ENCODE measurements at places on chromosomes 12 and 14.

DNA sequence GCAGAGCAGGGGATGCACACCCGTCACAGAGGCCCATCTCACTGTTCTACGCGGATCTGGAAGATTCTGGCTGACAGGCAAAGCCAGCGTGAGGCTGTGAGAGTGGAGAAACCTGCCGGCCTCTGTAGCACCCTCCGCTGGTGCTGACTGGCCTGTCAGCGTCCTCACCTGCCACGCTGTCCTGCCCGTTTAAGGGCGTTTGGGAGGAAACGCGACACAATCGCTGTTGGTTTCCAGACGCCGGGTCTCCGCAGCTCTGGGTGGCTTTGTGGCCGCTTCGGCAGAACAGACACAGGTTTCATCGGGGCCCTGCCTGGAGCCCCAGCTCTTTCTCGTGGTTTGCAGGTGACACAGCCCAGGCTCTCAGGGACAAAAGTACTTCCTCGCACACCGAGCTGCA is 70.6 kb downstream of the NOC4L start:
- no peak for DNase-seq

- DNase-seq: peak; percentile 79
These were observed 14.9 kb downstream of the SLC38A2 start for GRCh38 chr12:46357438-46358324.

DNA sequence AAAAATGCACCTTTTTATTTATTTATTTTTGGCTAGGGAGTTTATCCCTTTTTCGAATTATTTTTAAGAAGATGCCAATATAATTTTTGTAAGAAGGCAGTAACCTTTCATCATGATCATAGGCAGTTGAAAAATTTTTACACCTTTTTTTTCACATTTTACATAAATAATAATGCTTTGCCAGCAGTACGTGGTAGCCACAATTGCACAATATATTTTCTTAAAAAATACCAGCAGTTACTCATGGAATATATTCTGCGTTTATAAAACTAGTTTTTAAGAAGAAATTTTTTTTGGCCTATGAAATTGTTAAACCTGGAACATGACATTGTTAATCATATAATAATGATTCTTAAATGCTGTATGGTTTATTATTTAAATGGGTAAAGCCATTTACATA is 14.9 kb upstream of the SNAPC1 start:
- peak; percentile 50 for DNase-seq

- no peak for DNase-seq
These were observed 6.3 kb downstream of the EVL start for GRCh38 chr14:100071545-100071944.

- no peak for DNase-seq
These were observed 20.9 kb downstream of the SYNE3 start for GRCh38 chr14:95495538-95496025.

- DNase-seq: no peak
These were observed 19.8 kb downstream of the GALNT4 start for GRCh38 chr12:89504560-89505346.

DNA sequence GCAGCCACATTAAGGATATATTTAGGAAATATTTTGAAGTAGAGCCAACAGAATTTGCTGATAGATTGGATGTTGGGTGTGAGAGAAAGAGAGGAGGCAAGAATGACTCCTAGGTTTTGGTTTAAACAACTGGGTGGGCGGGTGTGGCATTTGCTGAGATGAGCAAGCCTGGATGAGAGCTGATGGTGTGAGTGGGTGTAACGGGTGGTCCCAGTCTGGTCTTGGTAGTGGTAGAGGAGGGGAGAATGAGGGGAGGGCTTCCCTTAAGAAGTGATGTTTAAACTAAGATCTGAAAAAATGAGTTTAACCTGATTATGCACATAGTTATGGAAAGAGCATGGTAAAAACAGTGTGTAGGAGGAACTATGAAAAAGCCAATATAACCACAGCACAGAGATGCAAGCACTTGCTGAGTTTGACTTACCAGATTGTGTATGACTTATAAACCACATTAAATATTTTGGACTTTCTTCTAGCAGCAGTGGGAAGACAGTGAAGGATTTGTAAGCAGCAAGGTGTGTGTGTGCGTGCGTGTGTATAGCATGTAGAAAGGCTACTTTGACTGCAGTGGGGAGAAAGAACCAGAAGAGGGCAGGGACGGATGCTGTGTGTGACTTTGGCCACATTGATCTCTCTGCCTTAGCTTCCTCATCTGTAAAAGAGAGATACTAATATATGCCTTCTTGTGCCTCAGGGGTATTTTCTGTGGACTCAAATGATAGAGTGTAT is 139.7 kb downstream of the PRIMA1 start:
- no peak for DNase-seq

GRCh38 chr12:131095826-131096680 is 142.3 kb downstream of the ADGRD1 start:
- no peak for DNase-seq

GRCh38 chr14:61671082-61671481 is 24.2 kb upstream of the HIF1A start:
- DNase-seq: no peak

- DNase-seq: no peak
These were observed 21.4 kb downstream of the ABCB9 start for GRCh38 chr12:122944605-122945592.

DNA sequence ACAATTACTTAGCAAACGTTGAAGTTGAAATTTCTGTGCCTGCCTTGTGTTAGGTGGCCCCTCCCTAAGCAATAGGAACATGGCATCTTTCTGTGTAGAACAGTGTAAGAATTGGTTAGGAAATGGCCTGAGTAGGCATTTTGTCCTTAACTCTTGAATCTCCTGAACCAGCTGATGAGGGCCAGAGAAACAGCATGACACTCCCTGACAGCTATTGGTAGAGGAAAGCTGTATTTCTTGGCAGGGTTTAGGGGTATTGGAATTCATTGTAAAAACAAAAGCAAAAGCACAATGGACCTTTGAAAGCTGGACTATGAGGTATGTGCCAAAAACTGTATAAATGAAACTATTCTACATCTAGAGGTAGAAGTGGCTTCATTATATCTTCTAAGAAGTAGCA is 40.6 kb upstream of the LRTM2 start:
- peak; percentile 81 for DNase-seq

GRCh38 chr12:106021516-106021915 is 117.2 kb downstream of the NUAK1 start:
- DNase-seq: no peak

- peak; percentile 64 for DNase-seq
These were observed 25.9 kb upstream of the CRIP2 start for GRCh38 chr14:105448706-105449111.

DNA sequence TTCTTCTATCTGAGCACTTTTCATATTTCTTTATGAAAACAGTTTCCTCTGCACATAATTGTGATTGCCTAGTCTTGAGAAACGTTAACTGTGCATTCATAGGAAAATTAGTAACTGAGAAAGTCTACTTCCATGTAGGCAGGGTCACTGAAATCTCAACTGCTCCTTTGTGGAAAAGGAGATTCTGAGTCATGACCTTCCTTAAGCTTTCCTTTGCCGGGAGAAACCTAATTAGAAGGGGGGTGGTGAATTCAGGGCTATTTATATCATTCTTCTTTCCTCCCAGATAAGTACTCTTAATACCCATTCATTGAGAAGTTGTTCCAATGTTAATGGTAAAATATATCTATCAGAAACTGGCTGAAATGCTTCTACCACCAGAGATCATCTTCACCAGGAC is 751.0 kb upstream of the TMEM132C start:
- peak; percentile 47 for DNase-seq

- no peak for DNase-seq
These were observed 692 bp downstream of the SPIC start for GRCh38 chr12:101475751-101476305.

DNA sequence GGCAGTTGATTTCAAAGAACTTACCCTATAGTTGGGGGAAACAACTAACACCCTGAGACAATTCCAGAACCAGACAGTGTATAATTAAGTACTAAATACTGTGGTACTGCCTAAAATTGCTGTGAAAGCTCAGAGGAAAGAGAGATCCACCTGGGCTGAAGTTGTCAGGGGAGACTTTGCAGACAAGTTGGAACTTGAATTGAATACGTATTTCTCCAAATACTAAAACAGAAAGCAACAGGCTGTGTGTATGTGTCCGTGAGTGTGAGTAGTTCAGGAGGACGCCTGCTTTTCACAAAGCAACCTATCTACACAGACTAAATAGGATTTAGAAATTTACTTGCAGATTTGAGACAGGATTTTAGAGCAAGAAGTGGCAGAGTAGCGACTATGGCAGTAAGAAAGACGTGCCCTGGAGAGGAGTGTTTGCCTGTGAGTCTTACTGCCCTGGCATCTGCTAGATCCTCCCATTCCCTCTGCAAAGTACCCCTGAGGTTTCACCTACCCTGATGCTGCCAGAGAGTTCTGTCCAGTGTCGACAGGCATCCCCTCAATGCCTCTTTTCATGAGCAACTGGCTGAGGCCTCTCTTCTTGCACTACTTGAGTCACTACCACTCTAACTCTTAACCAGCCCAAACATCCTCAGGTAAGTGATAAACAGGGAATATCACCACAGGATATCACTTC is 37.4 kb upstream of the BMP4 start:
- no peak for DNase-seq

DNA sequence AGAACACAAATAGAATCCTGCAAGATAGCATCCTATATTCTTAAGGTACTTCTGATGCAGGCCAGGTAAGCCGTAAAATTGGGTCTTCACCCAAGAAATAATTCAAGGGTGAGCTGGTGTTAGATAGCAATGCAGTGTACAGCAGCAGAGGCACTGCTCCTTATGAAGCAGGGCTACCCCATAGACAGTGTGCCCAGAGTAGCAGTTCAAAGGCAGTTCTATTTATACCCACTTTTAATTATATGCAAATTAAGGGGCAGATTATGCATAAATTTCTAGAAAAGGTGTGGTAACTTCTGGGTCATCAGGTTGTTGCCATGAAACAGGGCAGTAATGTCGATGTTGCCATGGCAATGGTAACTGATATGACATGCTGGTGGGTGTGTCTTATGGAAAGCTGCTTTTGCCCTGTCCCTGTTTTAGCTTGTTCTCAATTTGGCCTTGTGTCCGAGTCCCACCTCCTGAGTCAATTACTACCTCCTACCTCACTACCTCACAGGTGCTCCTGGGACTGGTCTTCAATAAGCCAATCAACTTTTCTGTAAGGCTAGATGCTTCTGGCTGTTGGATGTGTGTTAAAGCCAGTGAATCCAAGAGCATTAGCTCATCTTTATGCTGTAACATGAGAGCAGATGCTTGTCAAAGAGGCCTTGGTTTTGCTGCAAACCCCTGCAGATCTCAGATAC is 61.0 kb downstream of the PPM1A start:
- no peak for DNase-seq

DNA sequence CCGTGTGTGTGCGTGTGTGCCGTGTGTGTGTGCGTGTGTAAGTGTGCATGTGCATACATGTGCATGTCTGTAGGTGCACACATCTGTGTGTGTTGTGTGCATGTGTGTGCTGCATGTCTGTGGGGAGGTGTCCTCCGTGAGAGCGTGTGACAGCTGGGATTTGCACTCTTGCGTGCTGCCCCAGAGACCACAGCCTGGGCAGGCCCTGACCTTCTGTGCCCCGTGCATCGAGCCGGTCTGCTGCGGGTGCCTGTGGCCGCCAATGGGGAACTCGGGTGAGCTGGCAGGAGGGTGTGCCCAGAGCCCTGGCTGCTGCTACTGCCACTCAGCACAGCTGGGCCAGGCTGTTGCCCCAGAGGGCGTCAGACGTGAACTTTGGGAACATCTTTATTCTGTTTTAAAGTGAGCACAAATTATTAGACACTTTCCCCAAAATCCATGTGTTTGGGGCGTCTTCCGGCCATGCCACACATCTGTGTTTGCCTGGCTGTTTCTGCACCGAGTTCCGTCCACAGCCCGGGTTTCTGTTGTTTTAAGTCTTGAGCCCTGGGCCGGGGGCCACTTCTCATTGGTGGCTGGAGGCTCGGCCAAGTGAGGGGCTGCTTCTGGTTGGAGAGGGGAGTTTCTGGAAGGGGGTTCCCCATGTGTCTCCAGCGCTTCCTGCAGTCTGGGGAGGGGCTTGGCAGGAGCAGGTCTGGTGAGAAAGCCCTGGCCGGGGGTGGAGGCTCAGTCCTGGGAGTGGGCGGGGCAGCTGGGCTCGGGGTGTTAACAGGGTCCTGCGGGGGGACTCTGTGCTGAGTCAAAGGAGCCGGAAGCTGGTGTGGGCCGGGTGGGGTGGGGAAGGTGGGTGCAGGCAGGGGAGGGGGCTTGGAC is 7.6 kb downstream of the CEP170B start:
- DNase-seq: peak; percentile 7

DNA sequence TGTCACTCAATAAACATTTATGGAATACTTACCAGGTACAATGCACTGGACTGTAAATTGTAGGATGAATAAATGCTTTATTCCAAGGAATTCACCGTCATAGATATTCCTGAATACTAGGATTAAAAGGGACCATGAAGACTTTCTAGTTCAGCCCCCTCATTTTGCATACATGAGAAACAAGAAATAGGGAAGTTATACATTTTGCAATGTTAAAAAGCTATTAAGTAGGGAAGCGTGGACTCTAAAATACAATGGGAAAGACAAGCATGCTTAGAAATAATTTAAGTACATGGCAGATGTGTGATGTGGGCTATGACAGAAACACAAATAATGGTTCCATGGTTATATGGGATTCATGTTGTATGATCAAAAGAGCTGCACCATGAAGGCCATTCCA is 89.4 kb upstream of the SYT10 start:
- DNase-seq: no peak

GRCh38 chr14:25394356-25394755 is 344.4 kb upstream of the STXBP6 start:
- no peak for DNase-seq

DNA sequence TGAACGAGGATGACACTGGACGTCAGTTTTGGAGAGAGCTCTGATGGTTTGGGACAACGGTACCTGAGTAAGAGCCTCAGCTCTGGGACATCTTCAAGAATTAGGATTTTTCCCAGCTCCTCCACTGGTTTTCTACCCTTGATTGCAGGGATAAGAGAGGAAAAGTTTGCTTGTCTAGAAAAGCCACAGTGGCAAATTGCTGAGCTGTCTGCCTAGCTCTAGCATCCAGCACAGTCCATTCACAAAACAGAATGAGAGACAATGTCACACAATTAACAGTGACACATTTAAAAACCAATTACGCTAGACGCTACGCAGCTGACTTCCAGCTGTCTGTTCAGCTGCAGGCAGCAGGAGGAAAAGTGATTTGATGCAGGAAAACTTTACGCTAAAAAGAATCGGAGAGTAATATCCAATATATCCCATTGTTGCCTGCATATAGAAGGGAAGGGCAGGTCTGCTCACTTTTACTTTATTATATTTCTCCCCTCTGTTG is 168.1 kb upstream of the PRICKLE1 start:
- no peak for DNase-seq

- DNase-seq: peak; percentile 45
These were observed 205.7 kb downstream of the ZFP36L1 start for GRCh38 chr14:68586896-68587751.

GRCh38 chr14:68468437-68469207 is 324.2 kb downstream of the ZFP36L1 start:
- DNase-seq: no peak
